ENCODE measurements at places on chromosomes 12 and 14.

- DNase-seq, result no peak
These were observed 363.6 kb upstream of the SFSWAP start for GRCh38 chr12:131347345-131347714.

- no peak for DNase-seq
These were observed 42.6 kb upstream of the MED13L start for GRCh38 chr12:116319898-116320621.

DNA sequence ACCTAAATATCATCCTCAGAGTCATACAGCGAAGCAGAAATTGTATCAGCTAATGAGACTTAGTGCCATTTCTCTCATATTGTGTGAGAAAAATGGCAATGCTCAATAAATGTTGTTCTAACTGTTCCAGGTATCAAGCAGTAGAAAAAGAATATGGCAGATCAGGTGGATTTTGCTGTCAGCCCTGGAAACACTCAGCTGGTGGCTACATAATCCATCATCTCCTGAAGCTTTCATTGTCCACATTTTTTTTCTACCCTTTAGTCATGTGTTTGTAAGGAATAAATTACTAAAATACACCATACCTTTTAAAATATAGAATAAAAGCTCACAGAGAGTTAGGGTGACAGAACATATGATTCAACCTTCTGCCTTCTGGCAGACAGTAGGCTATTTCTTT is 840.3 kb downstream of the DIO2 start:
- DNase-seq, result no peak

- DNase-seq, result no peak
These were observed 11.1 kb downstream of the SVOP start for GRCh38 chr12:109009766-109010165.

DNA sequence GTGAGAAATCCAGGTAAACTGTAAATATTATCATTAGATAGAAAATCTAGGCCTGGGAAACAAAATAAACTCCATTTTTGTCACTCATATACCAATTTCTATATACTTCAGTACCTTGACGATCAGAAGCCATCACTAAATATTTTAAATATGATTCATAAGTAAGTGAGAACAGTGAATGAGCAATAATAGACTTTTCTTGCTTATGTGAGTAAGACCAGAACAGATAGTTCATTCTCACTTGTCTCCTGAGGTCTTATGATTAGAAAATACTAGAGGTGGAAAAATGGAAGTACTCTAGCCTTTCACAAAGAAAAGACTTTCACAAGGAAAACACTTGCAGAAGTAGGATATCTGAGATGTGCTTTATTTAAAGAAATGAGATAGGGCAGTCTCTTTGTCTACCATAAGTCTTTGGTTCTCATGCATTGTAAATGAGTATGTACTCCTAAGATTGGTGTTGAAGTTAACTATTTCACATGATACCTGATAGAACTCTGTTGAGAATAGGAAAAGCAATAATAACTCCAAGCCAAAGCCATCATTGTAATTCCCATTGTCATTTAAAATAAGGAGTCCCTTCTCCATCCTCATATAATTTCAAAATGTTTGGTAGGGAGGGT is 10.1 kb upstream of the SMCO3 start:
- DNase-seq, result no peak

DNA sequence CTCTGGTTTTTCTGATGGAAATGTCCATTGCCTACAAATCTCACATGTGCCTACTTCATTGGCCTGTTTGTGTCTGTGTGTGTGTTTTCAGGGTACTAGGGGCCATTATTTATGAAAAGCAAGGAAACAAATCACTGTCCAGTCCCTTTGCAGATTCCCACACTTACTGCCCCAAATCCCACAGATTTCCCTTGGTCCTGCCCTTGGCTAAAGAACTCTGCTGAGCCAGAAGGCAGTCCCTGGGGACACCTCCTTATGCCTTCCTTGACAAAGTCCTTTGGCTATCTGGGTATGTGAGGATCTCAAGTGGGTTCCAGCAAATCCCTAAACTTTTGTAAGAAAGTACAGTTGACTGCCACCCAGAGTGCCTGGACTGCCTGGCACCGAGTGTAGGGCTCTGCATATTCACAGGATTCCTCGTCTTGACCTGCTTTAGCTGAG is 388.1 kb downstream of the BCAT1 start:
- peak; percentile 52 for DNase-seq

DNA sequence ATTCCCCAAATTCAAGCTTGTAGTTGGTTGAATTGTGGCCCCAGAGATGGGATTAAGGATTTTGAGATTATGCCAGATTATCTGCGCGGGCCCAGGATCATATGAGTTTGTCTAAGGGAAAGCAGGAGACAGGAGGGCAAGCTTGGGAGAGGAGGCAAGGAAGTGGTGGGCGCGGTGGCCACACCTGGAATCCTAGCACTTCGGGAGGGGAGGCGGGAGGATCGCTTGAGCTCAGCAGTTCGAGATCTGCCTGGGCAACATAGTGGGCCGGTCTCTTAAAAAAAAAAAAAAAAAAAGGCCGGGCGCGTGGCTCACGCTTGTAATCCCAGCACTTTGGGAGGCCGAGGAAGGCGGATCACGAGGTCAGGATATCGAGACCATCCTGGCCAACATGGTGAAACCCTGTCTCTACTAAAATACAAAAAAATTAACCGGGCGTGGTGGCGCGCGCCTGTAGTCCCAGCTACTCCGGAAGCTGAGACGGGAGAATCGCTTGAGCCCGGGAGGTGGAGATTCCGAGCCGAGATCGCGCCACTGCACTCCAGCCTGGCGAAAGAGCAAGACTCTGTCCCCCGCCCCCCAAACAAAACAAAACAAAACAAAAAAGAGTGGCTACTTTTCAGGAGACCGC is 881 bp upstream of the PUS1 start:
- no peak for DNase-seq

DNA sequence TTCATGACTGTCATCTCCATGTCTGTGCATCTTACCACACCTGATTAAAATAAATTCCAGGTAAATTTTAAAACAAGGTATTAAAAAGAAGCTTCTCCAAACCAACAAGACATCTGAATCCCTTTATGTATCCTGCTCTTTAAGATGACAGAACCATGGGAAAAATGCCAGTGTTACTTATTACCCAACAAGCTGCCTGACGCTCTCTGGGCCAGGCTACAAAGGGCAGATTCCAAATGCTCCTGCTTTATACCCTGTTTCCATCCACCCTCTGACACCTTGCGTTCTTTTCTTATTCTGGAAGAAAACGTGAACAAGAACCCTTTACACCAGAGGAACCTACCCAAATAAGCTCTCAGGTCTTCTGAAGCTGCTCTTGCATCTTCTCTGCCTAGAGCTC is 70.7 kb downstream of the SLC8A3 start:
- DNase-seq, result no peak

GRCh38 chr14:99270458-99271220 is 1.4 kb downstream of the BCL11B start:
- peak; percentile 69 for DNase-seq

GRCh38 chr12:46617167-46617566 is 208.6 kb downstream of the SLC38A4 start:
- DNase-seq, result no peak

DNA sequence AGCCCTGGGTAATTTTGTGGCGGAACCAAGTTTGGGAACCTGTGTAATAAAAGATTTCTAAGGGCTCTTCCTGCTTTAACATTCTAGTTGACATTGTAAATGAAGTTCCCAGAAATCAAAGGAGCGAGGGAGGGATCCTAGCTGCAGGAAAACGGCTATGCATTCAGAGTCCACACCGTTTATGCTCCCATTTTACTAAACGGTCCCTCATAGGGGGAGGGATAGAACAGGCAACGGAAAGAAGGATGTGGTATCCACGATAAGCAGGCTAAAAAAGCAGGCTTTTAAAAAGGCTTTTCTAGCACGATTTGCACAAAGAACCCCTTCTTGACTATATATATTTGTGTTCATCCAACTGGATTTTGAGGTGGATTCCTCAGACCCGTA is 559 bp downstream of the SYNJ2BP start:
- DNase-seq, result peak; percentile 14
